Hindlimb muscle (tissue), 1 donor: ENCODE measurements at places on chromosomes 2 and 18. TPM values are rescaled to one million over a fixed set of nuclear protein-coding genes. Genes with fewer than 3 reads are reported as not detected.

Gene CD302
- 13.0 TPM for polyA plus RNA-seq

Gene MYO5B
- 1.7 TPM for polyA plus RNA-seq

Gene ANKRD36
- polyA plus RNA-seq, result 12.8 TPM

Gene CHRND
- polyA plus RNA-seq, result 173 TPM

Gene TTC21B
- polyA plus RNA-seq, result 20.7 TPM

Gene REL
- 5.2 TPM for polyA plus RNA-seq

Gene ICA1L
- 10.9 TPM for polyA plus RNA-seq

Gene OXER1
- polyA plus RNA-seq, result 7.0 TPM

Gene PDK1
- 22.9 TPM for polyA plus RNA-seq

Gene UGT1A10
- polyA plus RNA-seq, result not detected

Gene SEMA4F
- polyA plus RNA-seq, result 2.9 TPM

Gene ZNF396
- 1.3 TPM for polyA plus RNA-seq

Gene RSAD2
- 4.1 TPM for polyA plus RNA-seq

Gene AMER3
- polyA plus RNA-seq, result not detected

Gene FAM237A
- polyA plus RNA-seq, result not detected

Gene LRP1B
- polyA plus RNA-seq, result 3.7 TPM

Gene IL36B
- not detected for polyA plus RNA-seq

Gene TXNDC2
- polyA plus RNA-seq, result 0.12 TPM

Gene GYPC
- polyA plus RNA-seq, result 133 TPM

Gene DYNAP
- not detected for polyA plus RNA-seq

Gene RNU2-63P
- not detected for polyA plus RNA-seq

Gene SRSF7
- 102 TPM for polyA plus RNA-seq

Gene IL1R1
- polyA plus RNA-seq, result 9.3 TPM

Gene IFIH1
- polyA plus RNA-seq, result 2.8 TPM

Gene SGPP2
- polyA plus RNA-seq, result 1.4 TPM

Gene IL1F10
- polyA plus RNA-seq, result not detected

Gene ALPP
- polyA plus RNA-seq, result not detected

Gene CNNM4
- polyA plus RNA-seq, result 38.2 TPM

Gene SPP2
- polyA plus RNA-seq, result not detected

Gene NTSR2
- not detected for polyA plus RNA-seq

Gene CERKL
- polyA plus RNA-seq, result 9.2 TPM

Gene ACSL3
- polyA plus RNA-seq, result 35.8 TPM

Gene CPO
- 0.37 TPM for polyA plus RNA-seq

Gene CKAP2L
- polyA plus RNA-seq, result 7.5 TPM

Gene DCC
- 0.14 TPM for polyA plus RNA-seq

Gene ALPG
- polyA plus RNA-seq, result not detected

Gene SERPINB13
- 0.43 TPM for polyA plus RNA-seq

Gene ANKRD30B
- not detected for polyA plus RNA-seq

Gene ZBTB7C
- 5.8 TPM for polyA plus RNA-seq

Gene ARHGAP15
- 7.3 TPM for polyA plus RNA-seq

Gene MYO1B
- polyA plus RNA-seq, result 82.6 TPM

Gene HDLBP
- 357 TPM for polyA plus RNA-seq
